Right renal pelvis (tissue), 4 donors: ENCODE measurements at places on chromosomes 2 and 18. TPM values are rescaled to one million over a fixed set of nuclear protein-coding genes. Genes with fewer than 3 reads are reported as not detected.

- no peak for DNase-seq
Measured at GRCh38 chr2:206873423-206873822, 65.9 kb upstream of the CPO start.

GRCh38 chr2:117851969-117852368, 37.5 kb downstream of the DDX18 start:
- DNase-seq: no peak

DNA sequence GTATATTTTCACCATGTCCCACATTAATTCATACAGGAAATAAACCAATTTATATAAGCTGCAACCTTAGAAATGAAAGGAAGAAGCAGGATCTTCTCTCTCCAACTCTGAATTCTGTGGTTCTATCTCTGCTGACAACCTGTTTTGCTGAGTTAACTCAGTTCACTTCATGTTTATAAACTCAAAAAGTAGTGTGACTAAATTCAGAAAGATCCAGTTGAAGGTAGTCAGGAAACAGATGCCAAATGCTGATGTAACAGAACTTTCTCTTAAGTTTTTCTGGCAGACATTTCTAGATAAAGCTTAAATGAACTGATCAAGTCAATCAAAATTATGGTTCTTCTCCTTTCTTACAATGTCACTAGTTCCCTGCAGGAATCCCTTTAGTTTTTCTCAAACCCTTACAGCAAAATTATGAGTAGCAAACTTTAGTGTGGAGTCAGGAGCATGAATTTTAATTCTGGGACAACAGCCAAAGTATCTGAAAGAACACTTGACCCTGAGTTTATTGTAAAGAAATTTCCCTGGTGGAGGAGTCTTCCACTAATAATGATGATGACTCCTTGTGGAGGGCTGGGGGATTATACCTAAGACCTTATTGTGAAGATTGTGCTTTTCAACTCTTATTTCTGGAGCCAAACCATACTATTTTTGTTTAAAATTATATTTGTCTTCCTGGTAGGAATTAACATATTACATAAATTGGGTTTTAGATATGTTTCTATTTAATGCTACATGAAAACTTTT, 216.9 kb downstream of the MYO3B start:
- no peak for DNase-seq

GRCh38 chr2:235191486-235191885, 239.7 kb downstream of the SH3BP4 start:
- DNase-seq: no peak

GRCh38 chr18:44423814-44424644, 256.7 kb upstream of the SETBP1 start:
- DNase-seq: no peak

CD8B gene
- polyA plus RNA-seq: 0.75 TPM

- DNase-seq: no peak
Measured at GRCh38 chr18:8003878-8004675, 437.0 kb downstream of the PTPRM start.

DNA sequence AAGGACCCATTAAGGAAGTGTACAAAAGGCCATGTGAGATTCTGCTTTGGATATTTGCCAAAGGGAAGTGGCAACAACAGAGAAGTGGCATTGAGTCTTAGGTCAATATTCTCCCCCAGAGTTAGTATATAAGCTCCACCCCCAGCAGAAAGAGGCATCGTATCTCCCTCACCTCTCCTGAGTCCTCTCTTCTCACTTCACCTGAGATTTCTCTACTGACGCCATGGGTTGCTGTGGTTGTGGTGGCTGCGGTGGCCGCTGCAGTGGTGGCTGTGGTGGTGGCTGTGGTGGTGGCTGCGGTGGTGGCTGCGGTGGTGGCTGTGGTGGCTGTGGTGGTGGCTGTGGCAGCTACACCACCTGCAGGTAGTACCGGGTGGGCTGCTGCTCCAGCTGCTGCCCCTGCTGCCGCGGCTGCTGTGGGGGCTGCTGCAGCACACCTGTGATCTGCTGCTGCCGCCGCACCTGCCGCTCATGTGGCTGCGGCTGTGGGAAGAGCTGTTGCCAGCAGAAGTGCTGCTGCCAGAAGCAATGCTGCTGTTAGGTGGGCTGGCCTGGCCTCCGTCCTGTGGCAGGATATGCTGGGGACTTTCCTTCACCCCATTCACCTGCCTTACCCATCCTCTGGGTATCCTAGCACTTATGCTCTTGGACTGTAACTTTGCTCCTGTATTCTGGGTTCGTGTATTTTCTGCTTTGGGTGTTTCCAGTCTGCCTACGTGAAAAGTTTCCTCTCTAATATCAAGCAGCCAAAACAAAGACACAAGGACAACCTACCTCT, 5.9 kb downstream of the SCYGR3 start:
- no peak for DNase-seq

DNA sequence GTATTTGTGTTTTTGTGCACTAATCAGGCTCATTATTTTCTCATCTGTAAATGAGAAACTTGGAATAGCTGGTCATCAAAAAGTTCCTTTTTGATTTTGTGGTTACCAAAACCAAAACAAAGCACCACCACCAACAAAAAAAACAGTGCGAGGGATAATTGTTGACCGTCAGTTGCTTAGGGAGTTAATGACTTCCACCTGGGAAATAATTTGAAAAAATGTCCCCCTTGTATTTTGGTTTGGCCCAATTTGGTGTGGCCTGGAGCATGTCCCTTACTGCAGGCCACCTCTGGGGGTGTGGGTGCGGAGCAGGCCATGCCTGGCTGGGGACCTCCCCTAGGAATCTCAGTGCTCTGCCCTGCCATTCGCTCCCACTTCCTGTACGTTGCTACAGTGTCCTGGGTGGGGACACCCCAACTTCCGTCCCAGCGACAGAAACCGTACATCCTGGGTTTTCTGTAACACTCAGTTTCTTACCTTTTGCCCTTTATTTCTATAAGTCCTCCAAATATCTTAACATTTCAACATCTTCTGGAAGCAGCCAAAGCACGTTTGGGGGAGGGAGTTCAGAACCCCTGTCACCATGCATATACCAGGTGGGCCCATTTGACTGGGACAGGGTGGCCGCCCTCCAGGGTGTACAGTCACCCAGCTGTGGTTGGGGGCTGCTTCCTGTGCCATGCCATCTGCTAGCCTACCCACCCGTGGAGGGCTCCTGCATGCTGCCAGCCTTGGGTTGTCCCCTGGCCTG, 31.3 kb downstream of the NCK2 start:
- DNase-seq: no peak

DNA sequence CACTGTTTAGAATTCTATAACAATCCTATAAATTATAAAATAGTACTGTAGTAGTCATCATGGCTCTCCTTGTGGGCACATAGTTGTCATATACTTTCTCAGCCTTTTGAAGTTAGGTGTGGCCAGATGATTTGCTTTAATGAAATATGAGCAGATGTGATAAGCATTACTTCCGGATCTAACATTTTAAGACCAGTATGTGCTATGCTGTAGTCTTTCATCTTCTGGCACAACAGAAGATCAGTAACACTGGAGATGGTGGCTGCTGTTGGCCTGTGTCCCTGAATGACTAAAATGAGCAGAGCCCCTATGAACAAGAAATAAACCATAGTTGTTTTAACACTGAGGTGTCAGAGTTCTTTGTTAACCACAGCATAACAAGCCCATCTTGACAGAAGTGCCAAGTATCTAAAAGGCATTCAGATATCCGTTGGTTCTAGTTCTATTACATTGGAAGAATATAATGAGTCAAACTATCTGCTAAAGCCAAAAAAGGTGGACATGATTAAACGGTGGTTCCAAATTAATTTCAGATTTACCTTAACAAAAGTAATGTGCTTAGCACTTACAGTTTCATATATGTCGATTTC, 6.3 kb downstream of the MEX3C start:
- no peak for DNase-seq

GRCh38 chr2:58435246-58435645, 194.1 kb upstream of the FANCL start:
- DNase-seq: no peak

GRCh38 chr2:35963824-35964223, 391.8 kb upstream of the CRIM1 start:
- DNase-seq: no peak

GRCh38 chr2:218631837-218632236, 24.1 kb downstream of the PLCD4 start:
- no peak for DNase-seq

CABLES1 gene
- 26.5 TPM for polyA plus RNA-seq

DNA sequence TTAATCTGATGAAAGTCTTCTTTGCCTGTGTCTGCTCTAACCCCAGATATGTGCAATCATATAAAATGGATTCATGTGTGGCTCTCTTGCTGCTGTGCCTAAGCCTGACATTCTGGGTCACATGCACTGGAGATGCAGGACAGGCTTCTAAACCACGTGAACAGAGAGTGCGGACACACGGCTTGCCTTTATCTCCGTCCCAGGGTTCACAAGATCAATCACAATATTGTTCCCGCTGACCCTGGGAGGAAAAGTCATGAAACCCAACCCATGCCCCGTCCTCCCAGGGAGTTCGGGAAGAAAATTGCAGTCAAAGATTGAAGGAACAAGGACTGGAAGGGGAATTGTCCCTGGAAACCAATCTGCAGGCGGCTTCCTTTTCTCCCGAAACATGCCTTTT, 74.8 kb downstream of the VAPA start:
- DNase-seq: no peak

- no peak for DNase-seq
Measured at GRCh38 chr2:75100801-75101151, 98.5 kb downstream of the TACR1 start.

- DNase-seq: no peak
Measured at GRCh38 chr2:29326926-29327325, 211.7 kb downstream of the CLIP4 start.

GRCh38 chr2:155690785-155691184, 641.7 kb downstream of the NR4A2 start:
- DNase-seq: no peak

GRCh38 chr2:39246382-39246980, 2.7 kb upstream of the CDKL4 start:
- DNase-seq: no peak

GRCh38 chr2:69668598-69668997, 25.1 kb upstream of the AAK1 start:
- DNase-seq: no peak

DNAJC5G gene
- polyA plus RNA-seq: 1.1 TPM

- DNase-seq: no peak
Measured at GRCh38 chr2:138430181-138430580, 71.4 kb upstream of the SPOPL start.

DNA sequence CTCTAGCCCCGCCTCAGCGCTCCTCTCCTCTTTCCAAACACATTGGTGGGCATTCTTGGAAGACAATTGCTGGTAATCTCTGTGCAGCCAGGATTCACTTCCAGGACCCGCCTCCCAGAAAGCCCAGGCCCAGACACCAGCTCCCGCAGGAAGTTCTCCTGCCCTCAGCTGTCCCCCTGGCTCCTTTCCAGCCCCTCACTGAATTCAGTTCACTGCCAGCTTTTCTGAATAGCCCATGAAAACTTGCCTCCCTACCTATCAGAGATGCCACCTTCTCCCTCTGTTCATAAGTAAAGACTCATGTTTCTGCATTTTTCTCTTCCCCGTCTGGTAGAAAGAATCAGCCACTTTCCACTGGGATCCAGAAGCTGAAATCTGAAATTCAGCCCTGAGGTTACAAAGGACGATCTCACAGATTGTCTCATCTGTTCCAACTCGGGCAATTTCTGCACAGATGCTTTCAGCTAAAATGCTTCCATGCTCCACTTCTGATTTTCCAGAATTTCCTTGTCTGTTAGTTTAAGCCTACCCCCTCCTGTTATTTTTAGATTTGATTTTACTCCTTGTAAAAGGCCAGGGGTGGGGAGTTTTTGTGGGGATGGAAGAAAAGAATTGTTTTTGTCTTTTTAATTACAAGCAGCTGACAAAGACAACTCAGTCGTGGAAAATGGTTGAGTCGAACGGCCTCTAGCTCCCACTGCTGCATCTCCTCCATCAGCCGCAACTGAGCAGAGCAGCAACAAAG, 98.1 kb downstream of the SP3 start:
- DNase-seq: no peak

DNA sequence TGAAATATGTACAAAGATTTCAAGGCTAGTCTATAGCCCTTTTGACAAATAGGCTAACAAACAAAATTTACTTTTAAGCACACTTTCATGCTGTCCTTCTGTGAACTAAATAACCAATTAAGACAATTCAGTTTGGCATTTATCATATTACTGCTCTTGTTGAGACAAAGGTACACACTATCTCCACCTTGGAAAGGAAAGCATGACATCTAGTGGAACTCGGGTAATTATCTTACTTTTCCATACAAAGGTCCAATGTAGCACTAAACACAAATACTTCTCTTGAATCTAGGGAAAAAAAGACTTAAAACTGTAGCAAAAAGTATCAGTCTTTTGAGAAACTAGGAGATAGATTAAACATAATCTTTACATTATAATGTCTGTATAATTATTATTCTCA, 125.0 kb upstream of the CD226 start:
- DNase-seq: no peak

DNA sequence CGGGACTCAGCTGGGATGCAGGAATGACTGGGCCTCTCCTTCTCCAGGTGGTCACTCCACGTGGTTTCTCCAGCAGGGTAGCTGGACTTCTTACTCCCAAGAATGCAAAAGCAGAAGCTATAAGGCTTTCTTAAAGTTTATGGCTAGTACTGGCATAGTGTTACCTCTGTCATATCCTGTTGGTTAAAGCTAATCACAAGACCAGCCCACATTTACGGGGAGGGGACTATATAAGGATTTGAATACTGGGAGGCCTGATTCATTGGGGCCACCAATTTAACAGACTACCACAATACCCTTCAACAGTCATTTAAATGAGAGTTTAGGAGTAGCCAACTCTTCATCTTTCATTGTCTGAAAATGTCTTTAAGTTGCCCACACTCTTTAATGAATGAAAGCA, 94.4 kb upstream of the TSPYL6 start:
- DNase-seq: no peak

DNA sequence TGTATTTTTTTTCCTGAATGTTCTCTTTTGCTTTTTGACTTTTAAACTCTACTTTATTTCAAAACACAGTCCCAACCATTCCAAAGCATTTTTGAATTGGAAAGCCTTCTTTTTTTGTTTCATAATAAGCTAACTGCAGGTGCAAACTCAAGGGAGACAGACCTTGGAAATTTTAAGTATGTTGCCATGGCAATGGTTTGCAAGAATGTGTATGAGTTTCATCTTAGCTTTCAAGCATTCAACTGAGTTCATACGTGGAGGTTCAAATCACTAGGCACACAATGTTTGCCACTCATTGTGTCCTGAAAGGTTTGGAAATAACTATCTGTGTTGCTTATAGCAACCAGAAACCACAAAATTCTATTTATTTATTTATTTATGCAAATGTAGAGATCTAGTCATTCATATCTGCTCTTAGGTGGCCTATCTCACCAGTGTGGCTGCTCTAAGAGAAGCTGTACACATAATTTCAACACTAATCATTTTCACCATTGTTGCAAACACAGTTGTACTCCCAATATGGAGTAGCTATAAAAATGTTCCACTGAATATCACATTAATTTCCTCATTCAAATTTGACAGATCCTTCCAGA, 805.7 kb upstream of the FSHR start:
- no peak for DNase-seq

DNA sequence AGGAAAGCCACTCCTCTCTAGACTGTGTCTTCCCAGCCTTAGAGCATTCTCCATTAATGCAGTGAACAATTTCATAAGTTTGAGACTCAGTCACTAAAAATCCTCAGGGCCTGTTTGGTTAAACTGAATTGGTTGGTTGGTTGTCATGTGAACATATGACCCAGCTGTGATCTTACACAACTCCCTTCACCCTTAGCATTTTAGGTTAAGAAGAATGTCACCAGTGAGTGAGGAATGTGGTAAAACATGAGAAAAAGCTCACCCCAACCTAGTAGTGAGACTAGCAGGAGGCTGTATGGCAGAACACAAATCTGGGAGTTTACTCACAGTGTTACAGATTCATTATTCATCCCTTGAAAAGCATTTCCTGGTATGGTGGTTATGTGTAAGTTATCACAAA, 32.4 kb downstream of the LHCGR start:
- no peak for DNase-seq

TXNDC2 gene
- 0.14 TPM for polyA plus RNA-seq
